ENCODE measurements at places on chromosomes 6 and 20.

GRCh38 chr6:69796073-69796641 lies 653 bp downstream of the LMBRD1 start:
- DNase-seq, result no peak

- DNase-seq, result no peak
Measured at GRCh38 chr6:46000905-46001304, 14.8 kb downstream of the CLIC5 start.

DNA sequence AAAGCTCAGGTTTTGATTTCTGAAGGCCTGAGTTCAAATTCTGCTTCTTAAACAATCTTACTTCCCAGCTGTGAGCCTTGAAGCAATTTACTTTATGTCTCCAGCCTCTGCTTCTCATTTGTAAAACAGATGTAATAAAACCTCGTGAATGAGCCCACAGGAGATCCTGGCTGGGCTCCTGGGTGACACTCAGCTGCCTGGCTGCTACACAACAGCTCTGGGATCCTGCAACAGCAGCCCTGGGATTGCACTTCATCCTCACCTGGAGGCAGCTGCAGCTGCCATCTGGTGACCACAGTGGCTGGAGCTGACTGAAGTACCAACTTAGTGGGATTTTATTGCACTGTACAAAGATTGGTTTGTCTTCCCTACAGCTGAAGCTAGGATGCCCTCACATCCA lies 98.6 kb downstream of the NDUFAF5 start:
- DNase-seq, result no peak

- DNase-seq, result no peak
Measured at GRCh38 chr6:119446609-119447008, 97.0 kb upstream of the MAN1A1 start.

- no peak for DNase-seq
Measured at GRCh38 chr20:61391812-61392520, 139.9 kb downstream of the CDH4 start.

GRCh38 chr20:39910536-39910935 lies 778.5 kb downstream of the MAFB start:
- DNase-seq, result no peak

DNA sequence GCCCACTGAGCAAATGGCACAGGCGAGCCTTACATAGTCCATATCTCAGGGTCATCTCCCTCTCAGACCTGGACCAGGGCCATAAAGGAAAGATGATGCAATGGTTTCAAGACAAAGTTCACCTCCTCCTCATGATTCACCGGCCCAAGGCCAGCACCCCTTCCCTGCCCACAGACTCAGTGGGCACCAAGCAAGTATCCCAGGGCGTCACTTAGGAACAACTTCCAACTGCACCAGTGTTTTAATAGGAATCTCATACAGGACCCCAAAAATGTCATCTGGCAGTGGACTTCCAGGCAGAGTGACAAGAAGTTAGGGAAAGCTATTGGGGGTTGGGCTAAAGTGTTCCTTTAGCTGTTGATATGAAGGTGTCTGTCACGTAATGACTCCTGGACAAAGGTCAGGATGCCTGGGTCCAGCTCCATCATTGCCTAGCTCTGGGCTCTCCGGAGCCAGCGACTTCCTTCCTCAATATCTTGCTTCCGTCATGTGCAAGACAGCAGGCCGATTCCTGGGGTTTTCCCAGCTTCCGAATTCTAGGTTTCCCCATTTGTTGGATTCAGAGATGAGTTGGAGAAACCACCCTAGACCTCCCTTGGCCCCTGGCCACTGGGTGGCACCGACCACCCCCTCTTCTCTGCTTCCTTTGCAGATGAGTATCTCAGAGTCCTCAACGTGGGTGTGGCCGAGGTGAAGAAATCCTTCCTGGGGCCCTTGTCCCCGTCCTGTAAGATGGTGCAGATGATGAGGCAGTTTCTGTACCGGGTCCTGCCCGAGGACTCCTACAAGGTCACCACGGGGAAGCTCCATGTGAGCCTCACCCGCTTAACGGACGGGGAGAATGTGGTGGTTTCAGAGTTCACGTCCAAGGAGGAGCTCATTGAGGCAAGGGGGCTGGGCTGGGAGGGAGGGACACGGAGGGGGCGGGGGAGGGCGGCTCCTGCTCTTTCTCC lies 21.1 kb downstream of the PNPLA1 start:
- DNase-seq, result no peak

GRCh38 chr6:5014072-5014561 lies 10.3 kb upstream of the RPP40 start:
- DNase-seq, result no peak

DNA sequence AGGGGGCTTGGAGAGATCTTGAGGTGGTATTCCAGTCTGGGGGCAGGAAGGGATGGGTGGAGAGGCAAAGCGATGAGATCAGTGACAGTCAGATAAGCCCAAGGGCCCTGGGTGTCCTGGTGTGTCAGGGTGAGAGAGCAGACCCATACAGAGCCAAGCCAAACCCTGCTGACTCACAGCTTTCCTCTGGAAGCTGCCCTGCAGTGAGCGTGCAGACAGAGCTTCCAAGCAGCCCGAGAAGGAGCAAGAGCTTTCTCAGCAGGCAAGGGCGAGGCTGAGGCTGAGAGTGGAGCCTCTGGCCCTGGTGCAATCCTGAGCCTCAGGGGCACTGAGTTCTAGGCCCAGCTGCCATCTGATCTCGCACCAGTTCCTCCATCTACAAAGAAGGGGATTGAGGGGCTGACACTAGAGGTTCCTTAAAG lies 91.1 kb upstream of the HIVEP1 start:
- peak; percentile 12 for DNase-seq

DNA sequence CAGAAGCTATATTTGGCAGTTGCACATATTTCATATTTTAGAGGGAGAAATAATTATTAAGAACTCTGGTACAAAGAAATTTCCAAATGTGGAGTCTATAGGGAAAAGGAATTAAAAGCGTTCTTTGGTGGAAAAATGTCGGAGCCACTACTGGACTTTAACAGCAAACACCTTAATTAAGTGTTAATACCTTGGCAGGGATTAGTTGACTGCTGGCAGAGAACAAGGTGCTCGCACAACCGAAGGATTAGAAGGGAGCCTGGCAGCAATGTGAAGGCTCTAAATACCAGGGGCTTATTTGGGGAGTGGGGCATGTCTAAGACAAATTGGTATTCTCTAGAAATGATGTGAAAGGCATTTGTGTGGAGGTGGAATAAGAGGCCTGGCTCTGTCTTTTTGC lies 98.9 kb downstream of the PAK5 start:
- no peak for DNase-seq

GRCh38 chr6:113457198-113457597 lies 399.9 kb upstream of the MARCKS start:
- no peak for DNase-seq

- no peak for DNase-seq
Measured at GRCh38 chr6:122126894-122127293, 272.6 kb upstream of the HSF2 start.

GRCh38 chr20:59385480-59385879 lies 85.1 kb downstream of the EDN3 start:
- DNase-seq, result no peak

- DNase-seq, result no peak
Measured at GRCh38 chr20:57398231-57398821, 7.1 kb downstream of the RBM38 start.

DNA sequence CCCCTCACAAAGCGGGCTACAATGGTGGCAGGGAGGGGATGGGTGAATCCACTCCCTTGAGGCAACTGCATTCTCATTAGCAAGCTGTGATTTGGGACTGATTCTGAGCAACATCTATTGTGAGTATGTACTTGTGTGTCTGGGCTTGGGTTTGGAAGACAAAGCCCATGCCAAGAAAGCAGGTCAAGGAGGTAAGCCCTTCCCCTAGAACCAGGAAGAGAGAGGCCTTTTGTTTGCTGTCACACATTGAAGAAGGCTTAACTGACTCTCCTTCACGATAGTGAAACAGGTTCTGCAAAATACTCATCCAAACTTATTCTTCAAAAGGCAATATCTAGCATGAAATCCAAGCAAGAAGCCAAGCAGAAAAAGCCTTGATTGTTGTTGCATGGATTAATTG lies 403.1 kb upstream of the ID4 start:
- no peak for DNase-seq

DNA sequence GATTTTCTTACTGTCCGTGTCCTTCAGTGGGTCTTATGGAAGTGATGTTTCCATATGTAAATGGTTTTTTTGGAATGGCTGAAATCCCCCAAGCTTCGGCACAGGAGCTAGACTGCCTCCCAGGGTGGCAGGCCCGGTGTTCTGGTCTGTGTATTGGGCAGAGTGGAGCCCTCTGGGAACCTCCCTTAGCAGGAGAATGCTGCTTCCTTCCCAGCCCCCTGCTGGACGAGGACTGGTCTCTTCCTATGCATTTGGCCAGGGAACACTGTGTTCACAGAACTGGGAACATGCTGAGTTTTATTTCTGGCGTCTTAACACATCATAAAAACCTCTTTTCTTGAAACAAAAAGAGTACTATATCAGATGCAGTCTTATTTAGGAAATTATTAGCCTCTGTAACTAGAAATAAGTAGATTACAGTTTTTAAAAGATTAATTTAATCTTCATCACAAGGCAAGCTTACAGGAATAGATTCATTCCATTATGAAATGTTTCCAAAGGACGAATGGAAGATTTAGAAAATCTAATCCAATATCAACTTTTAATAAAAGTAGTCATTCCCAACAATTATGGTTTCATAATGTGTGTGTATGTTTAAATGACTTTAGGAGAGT lies 56.6 kb downstream of the SYTL3 start:
- no peak for DNase-seq

GRCh38 chr6:151652325-151652724 lies 155.2 kb upstream of the ESR1 start:
- DNase-seq, result no peak

DNA sequence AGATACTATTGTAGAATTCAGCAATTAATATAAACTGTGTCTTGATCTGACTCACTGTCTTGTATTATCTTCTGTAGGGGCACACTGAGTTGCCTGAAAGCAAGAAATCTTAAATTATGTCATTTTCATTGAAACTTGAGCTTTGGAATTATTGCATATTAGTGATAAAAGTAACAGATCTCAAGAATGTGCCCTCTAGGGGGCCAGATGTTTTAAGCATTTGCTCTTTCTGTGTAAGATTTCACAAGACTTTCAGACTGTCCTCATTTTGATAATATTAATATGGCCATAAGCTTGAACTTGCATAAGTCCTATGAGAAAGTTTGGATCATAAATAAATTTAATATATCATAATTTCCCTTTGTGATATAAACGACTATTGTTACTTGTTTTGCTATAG lies 55.5 kb upstream of the MYO6 start:
- no peak for DNase-seq

DNA sequence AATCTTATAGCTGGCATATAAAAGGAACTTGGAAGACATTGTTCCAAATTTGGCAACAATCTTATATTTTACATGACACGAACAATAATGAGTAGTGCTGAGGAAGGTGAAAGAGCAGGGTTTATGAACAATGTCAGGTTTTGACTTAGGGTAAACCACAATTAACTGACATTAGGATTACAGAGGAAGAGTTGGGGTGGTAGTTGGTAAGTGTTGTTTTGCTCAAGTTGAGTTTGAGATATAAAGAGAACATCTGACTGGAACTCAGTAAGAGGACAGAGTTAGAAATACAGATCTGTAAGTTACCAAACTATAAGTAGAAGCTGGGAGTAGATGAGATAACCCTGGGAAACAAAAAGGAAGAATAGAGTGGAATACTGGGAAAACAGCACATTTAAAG lies 15.1 kb downstream of the RTN4IP1 start:
- no peak for DNase-seq

GRCh38 chr6:151067684-151068596 lies 171.8 kb upstream of the AKAP12 start:
- peak; percentile 45 for DNase-seq

- DNase-seq, result no peak
Measured at GRCh38 chr6:46653439-46654195, 842 bp downstream of the SLC25A27 start.

DNA sequence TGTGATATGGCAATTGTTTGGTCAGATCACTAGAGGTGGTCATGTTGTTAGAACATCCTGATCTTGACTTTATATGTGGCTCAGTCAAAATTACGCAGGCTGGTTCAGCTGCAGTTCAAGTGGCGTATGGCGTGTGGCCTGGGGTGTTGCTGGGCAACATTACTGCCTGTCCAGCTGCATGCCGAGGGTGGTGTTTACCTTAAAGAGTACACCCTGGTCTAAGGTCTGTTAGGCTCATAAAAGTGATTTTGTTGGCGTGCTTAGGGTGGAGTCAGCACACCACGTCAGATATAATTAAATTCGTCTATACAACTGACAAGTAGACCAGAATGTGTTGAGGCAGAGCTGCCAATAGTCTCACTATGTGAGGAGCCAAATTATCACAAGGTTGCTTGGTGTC lies 55.6 kb upstream of the NEDD9 start:
- DNase-seq, result no peak

GRCh38 chr20:4708856-4709255 lies 12.9 kb upstream of the PRND start:
- DNase-seq, result no peak

DNA sequence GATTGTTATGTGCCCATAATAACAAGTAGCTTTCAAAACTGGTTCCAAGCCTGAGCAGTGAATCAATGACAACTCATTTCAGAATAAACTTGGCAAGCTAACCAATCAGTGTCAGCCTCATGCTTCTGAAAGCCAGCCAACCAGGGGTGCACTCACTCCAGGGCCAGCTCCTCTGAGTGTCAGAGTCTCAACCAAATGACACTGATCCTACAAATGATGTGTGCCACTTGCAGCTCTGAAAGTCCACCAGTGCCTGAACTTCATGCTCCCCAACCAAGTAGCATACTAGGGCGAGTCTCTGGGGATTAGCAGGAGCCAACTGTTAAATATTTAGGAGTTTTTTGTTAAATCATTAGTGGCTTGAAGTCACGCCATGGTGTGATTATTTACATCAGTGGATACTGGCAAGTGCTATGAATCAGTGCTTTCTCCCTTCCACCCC lies 4.5 kb downstream of the IYD start:
- peak; percentile 29 for DNase-seq

- no peak for DNase-seq
Measured at GRCh38 chr6:4814212-4814611, 38.0 kb downstream of the CDYL start.

- DNase-seq, result no peak
Measured at GRCh38 chr6:13624871-13625288, 9.7 kb downstream of the NOL7 start.

GRCh38 chr6:124970243-124970642 lies 8.0 kb downstream of the RNF217 start:
- no peak for DNase-seq

DNA sequence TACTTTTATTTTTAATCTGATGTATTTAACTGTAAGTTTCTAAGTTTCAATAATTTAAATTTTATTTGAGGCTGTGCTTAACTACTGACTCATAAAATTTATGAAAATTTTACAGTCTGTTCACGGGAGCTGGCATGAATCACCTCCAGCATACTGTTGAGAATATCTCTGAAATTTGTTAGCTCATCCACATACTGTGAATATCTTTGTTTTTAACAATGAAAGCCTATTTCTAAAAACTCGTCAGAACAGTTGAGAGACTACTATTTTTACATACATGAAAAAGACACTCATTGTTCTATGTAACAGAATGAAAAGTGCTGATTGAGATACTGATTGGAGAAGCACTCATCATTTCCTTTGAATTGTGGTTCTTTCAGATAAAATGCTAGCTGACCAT lies 749.3 kb downstream of the TENT5A start:
- no peak for DNase-seq

All from GOT3 (cell line).